ENCODE measurements at places on chromosomes 1 and 21.

GRCh38 chr1:197235355-197235754 lies 32.7 kb upstream of the CRB1 start:
- DNase-seq: no peak

DNA sequence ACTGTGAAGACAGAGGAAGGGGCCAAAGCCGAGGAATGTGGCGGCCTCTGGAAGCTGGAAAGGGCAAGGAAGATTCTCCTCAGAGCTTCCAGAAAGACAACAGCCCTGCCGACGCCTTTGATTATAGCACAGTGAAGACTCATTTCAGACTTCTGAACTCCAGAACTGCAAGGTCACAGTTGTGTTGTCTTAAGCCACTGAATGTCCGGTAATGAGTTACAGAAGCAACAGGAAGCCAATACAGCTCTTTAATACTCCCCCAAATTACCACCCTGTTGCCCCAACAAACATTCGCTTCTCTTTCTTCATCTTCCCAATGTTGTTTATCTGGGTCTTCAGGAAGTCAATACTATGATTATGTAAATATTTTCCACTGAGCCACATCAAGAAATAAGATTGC lies 44.0 kb downstream of the ETS2 start:
- no peak for DNase-seq

- DNase-seq: no peak
Observed at GRCh38 chr1:65036570-65037051, 70.3 kb upstream of the JAK1 start.

- no peak for DNase-seq
Observed at GRCh38 chr1:2187619-2188018, 7.0 kb downstream of the FAAP20 start.

DNA sequence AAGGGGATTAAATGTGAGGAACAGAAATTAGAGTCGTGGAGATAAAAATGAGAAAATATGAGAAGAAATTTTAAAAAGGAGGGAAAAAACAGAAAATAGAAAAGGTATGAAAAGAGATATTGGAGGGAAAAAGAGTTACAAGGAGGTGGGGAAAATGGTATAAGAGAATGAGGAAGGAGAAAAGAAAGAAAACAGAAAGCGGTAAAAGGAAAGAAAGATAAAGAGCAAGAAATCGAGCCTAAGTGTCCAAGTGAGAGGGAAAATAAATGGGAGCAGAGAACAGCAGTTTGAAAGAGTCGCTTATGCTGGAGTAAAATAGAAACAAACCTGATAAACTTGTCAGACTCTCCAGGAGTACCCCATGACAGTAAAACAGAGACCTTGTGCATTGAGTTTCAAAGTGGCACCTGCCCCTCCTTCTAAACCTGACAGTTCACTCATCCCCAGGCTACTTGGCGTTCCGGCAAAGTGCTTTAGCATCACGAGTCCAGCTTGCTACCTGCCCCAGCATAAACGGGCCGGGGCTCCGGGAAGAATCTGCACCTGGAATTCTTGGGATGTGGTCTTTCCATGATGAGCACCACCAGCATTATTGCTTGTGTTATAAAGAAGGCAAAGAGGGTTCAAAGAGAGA lies 585 bp downstream of the NEGR1 start:
- DNase-seq: no peak

DNA sequence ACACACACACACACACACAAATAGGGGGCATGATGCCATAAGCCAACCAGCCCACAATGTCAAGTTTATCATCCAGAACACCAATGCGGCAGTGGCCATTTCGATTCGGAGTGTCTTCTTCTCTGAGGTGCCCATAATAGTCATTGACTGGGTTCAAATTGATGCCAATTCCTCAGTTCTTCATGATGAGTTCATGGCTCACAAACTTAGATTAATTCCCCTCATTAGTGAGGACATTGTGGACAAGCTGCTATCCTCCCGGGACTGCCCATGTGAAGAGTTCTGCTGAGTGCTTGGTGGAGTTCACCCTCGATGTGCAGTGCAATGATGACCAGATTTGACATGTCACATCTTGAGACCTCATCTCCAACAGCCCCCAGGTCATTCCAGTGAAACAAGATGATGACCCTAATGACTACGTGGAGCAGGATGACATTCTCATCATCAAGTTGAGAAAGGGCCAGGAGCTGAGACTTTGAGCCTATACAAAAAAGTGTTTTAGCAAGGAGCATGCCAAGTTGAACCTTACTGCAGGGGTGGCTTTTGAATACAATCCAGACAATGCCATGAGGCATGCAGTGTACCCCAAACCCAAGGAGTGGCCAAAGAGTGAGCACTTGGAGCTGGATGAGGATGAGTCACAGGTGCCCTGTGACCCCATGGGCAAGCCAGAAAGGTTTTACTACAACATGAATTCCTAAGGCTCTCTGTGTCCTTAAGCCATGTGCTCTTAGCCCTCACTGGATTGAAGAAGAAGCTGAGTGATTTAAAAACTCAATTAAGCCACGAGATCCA lies 211.6 kb upstream of the SAMSN1 start:
- DNase-seq: no peak

DNA sequence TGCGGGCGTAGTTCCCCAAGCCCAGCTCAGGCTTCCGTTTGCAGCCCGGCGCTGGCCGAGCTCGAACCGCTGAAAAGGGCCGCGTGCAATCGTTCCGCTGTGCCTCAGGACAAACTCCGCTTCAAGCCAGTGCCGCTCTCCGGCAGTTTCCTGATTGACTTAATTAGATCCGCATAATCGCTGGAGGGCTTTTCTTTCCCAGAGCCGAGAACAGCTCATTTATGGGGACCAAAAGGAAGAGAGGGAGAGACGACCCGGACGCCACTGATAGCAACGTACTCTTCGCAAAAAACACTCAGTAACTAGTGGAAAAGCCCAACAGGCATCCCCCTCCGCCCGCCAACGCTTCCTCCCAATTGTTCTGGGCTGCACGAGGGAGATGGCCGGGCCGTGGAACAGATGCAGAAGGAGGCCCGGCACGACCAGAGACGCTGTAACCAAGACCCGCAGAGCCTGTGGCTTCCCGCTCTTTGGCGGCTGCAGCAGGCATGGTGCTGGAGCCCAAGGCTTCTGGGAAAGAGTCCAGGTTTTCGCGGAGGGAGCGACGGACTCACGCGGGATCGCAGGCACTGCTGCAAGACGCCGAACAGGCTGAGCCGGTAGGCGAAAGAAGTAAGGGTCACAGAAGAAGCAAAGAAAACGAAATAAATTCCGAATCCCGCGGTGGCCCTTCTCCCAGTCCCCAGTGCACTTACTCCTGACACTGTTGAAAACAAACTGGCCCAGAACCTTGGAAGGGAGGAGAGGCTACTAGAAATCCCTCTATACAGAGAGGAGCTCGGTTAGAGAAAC lies 3.6 kb upstream of the FOXD2 start:
- DNase-seq: no peak

DNA sequence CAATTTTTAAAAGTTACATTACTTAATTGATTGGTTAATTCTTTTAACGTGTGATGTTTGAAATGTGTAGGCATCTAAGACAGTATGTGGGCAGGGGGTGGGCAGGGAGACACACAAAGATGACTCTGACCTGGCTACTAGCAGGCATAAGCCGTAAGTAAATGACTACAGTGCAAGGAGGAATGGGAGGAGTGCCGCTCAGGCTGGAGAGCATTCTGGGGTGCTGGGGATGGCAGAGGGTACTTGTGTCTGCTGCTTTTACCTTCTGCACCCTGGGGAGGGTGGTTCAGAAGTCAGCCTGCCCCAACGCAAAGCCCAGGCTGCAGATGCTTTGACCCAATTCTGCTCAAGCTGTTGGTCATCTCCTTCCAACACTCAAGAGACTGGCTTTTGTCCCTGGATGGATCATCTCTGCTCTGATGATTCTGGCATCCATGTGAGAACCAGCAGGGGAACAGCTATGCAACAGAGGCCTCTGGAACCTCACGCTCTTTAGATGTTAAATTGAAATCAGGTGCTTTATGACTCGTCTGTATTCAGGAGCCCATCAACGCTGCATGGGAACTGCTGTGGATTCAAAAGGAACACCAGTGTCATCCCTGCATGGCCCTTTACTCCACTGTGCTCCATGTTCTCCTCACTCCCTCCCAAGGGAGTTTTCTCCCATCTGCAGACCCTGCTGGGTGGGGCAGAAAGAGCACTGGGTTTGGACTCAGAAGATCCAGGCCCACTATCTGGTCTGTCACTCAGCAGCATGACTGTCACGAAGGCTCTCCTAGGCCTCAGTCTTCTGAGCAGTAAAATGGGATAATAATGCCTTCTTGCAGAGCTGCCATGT lies 78.8 kb downstream of the FAM78B start:
- no peak for DNase-seq

- no peak for DNase-seq
Observed at GRCh38 chr21:38401191-38401926, 96.9 kb downstream of the ERG start.

- DNase-seq: no peak
Observed at GRCh38 chr21:27244352-27244751, 277.5 kb upstream of the ADAMTS5 start.

DNA sequence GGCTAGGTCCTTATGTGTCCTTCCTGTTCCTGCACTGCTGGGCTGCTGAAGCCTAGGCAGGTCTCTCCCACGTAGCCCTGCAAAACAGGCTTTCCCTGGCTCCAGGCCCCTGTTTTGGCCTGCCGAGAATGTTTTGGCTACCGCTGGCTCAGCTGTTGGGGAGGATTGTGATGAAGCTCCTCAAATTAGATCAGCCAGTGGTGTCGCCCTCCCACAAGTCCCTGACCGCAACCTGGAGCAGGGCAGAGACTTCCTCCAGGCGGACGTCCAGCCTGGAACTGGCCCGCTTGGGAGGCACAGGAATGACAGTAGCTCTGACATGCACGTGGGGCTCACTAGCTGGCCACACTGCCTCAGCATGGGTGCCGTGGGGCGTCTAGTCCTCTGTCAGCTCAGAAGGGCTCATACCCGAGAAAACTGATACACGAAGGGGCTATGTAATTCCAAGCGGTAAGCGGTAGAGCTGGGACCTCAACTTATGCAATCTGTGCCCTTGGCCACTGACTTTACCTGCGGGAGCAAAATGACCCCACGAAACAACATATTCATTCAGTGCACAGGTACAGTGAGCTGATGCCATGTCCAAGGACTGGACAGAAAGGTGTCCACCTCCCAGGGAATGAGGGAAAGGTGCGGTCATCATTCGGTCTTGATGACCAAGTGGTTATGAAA lies 26.6 kb downstream of the DHRS3 start:
- DNase-seq: no peak

GRCh38 chr1:41713557-41714327 lies 205.0 kb downstream of the HIVEP3 start:
- no peak for DNase-seq

GRCh38 chr1:94698759-94699502 lies 121.2 kb upstream of the SLC44A3 start:
- DNase-seq: no peak

- no peak for DNase-seq
Observed at GRCh38 chr1:172398970-172399755, 21.3 kb upstream of the C1orf105 start.

DNA sequence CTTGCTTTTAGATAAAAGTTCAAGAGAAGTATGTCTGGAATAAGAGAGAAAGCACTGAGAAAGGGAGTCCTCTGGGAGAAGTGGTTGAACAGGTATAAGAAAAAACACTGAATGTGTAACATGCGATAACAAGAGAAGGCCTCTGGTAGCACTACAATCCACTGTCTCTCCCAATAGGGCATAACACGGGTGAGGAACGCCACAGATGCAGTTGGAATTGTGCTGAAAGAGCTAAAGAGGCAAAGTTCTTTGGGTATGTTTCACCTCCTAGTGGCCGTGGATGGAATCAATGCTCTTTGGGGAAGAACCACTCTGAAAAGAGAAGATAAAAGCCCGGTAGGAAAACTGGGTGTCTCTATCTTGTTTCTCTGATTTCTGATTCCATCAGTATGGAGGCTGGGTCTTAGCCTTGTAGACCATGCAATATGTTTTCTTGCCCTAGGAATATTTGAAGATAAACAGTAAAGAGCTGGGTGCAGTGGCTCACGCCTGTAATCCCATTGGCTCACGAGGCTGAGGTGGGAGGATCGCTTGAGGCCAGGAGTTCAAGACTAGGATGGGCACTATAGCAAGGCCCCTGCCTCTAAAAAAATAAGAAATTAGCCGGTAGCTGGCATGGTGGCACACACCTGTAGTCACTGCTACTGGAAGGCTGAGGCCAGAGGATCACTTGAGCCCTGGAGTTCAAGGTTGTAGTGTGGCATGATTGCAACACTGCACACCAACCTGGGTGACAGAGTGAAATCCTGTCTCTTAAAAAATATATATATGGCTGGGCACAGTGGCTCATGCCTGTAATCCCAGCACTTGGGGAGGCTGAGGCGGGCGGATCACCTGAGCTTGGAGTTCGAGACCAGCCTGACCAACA lies 40.4 kb downstream of the DAP3 start:
- peak; percentile 16 for DNase-seq

DNA sequence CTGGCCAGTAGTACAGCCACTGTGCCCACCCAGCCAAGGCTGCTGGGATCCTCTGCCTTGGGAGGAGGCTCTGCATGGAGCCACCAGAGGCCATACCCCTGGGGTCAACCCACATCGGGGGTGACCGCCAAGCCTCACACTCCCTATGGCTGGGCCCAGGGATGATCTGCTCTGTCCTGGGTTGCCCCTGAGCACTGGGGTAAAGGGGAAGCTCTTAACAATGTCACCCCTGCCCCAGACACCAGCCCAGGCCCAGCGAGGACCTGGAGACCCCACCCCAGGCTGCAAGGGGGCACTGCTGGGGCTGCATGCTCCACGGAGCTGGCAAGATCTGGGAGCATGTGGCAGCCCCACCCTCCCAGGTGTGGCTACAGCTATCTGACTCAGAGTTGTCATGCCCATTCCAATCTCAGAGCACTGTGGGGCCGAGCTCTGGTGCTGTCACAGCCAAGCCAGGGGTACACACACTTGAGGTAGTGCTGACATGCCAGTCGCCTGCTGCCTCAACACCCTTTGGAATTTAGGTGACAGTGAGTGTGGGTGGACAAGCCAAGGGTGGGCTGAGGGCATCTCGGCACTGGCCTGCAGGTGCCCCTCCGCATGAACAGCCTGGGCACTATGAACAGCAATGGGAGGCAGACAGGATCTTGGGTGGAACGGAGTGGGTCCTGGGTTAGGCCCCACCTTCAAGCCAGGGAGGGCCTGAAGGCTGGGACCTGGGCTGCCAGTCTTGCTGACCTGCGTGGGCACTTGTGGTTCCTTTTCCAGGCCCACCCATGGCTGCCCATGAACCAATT lies 427.7 kb downstream of the LRRIQ3 start:
- DNase-seq: no peak

- no peak for DNase-seq
Observed at GRCh38 chr1:38071312-38072256, 25.0 kb upstream of the POU3F1 start.

Data from NCI-H1930 (cell line).